ENCODE measurements at places on chromosomes 2 and 18.

DNA sequence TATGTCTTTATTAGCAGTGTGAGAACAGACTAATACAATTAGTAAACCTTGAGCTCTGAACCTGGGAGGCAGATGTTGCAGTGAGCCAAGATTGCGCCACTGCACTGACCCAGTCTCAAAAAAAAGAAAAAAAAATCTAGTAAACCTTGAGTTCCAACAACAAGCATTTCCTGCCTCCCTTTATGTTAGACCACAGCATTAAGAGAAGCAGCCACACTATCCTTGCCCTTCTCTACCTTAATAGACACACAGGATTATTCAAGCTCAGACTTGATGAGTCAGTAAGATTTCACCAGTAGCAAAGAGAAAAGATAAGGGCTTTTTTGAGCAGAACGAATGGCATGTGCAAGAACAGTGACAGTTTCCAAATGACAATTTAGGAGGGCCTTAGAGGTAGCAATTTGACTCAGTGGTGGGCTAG, 18.0 kb upstream of the GLS start:
- no peak overlapping the region for H3K27ac ChIP-seq
- no peaks in the 10 kb centered on the region for H3K4me1 ChIP-seq
- H3K4me3 ChIP-seq: no peak overlapping the region
- no peak for DNase-seq
- H3K36me3 ChIP-seq: no peaks in the 10 kb centered on the region

GRCh38 chr2:109045505-109045904, 56.5 kb upstream of the EDAR start:
- no peaks in the 10 kb centered on the region for H3K36me3 ChIP-seq
- no peak overlapping the region for H3K4me3 ChIP-seq
- no peaks in the 10 kb centered on the region for H3K4me1 ChIP-seq
- no peak overlapping the region for H3K27ac ChIP-seq

GRCh38 chr2:120226316-120226715, 3.1 kb upstream of the TMEM185B start:
- H3K36me3 ChIP-seq: no peaks in the 10 kb centered on the region
- peaks cover 33% of the 10 kb centered on the region for H3K4me1 ChIP-seq
- H3K27ac ChIP-seq: no peak overlapping the region
- no peaks in the 10 kb centered on the region for H3K27me3 ChIP-seq
- no peak for DNase-seq
- H3K4me3 ChIP-seq: no peak overlapping the region

GRCh38 chr2:206368933-206369569, 74.3 kb upstream of the ADAM23 start:
- peaks cover 2% of the 10 kb centered on the region for H3K27me3 ChIP-seq
- H3K4me1 ChIP-seq: no peaks in the 10 kb centered on the region

DNA sequence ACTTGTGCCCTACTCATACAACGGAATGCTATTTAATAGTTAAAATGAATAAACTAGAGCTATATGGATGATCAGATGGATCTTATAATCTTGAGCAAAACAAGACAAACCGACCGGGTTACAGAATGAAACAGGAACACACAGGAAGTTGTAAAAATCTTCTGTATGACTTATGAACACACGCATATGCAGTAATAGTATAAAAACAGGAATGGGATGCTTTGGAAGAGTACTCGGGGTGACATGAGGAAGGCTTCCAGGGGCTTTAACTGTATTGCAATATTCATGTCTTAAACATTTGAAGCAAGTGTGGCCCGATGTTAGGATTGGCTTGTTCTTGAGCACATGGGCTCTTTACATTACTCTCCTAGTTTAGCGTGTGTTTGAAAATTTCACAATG, 14.9 kb upstream of the E2F6 start:
- no peak overlapping the region for H3K4me3 ChIP-seq
- H3K27ac ChIP-seq: no peak overlapping the region
- H3K27me3 ChIP-seq: no peaks in the 10 kb centered on the region
- no peak for DNase-seq
- peaks cover 2% of the 10 kb centered on the region for H3K4me1 ChIP-seq
